ENCODE measurements at places on chromosomes 5 and 9.

DNA sequence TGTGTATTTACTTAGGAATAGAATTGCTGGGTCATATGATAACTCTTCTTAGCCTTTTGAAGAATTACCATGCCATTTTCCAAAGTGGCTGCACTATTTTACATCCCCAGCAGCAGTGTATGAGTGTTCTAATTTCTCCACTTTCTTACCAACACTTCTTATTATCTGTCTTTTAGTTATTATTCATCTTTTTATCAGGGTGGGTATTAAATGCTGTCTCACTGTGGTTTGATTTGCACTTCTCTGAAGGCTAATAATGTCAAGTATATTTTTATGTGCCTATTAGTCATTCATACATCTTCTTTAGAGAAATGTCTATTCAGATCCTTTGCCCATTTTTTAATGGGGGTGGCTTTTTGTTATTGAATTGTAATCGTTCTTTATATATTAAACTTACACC lies 36.8 kb downstream of the SLC1A3 start:
- no peak for DNase-seq

DNA sequence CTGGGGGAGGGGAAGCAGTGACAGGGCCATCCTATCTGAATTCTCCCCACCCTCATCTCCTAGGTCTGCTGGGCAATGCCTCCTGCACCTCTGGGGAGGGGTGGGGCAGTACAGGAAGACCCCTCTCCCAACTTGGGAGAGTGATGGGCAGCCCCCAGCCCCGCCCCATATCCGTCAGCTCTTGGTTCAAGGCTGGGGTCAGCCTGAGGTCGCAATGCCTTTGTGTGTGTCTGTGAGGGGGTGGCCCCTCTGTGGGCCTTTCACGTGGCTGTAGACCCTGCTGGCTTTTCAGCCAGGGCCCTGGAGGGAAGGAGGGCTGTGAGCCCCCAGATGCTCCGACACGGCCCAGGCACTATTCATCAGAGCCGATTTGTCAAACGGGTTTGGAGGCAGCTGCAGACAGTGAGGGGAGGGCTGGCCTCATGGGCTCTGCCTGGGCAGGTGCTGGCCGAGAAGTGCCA lies 49.5 kb upstream of the RNU6ATAC start:
- no peak for DNase-seq

DNA sequence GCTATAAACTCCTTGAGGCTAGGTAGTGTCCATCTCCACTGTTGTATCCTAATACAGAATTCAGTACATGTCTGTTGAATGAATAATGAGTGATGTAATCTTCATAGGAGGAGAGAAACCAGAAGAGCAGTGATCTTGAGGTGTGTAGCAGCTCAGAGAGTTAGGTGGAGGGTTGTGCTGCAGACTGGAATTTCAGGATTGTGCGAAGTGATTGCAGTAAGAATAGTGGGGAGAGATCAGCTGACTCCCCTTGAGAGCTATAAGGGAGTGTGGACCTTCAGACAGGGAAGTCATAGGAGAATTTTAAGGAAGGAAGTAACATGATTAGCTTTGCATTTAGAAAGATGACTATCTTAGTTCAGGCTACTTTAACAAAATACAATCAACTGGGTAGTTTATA lies 4.4 kb downstream of the SNX24 start:
- DNase-seq: no peak

DNA sequence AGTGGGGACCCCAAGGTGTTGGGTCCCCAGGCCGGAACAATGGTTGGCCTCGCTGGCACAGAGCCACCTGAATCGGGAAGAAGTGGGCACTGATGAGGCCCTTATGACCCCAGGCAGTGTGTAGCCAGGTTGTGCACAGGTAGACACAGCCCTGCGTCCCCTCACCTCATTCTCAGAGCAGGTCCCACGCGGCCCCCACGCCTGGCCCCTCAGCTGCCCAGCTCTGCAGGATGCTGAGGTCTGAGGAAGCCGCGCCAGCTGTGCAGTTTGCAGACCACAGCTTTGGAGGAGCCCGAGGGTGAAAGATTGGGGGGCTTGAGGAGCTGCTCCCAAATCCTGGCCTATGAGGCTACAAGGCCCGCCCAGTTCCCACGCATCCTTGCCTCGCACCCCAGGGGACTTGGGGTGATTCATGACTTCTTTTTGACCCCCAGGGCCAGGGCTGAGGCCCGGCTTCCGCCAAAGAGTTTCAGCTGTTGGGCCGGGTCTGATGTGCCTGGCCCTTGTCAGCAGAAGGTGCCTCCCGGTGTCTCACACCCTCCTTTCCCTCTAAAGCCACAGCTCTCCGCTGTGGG lies 87.8 kb upstream of the PHYKPL start:
- no peak for DNase-seq

DNA sequence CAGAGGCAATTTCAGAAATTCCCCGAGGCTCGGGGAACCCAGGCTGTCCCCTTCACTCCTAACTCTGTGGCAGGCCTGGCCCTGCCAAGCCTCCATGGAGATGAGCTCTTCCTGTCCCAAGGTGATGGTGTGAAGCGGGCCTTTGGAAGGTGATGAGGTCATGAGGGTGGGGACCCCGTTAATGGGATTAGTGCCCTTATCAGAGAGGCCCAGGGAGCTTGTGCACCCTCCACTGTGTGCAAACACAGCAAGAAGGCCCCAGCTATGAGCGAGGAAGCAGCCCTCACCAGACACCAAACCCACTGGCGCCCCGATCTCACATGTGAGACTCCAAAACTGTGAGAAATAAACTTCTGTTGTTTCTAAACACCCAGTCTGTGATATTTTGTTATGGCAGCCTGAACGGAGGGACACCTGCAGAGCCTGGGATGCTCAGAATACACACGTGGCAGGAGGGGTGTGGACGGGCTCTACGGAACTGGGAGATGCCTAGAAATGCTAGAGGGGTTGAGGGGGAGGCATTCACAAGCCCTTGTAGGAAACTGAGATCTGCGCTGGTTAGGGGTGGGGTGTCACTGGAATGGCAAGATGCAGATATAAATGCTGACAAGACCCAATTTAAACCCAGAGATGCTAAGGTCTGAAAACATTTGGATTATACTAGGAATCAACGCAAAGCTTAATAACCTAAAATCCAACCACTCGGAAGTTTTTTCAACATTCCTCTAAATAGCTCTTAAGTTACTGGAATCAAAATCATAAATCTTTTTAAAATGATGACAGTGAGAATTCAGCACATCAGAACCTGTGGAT lies 46.9 kb downstream of the ADAMTS2 start:
- DNase-seq: no peak

GRCh38 chr9:91371894-91372293 lies 10.2 kb upstream of the AUH start:
- DNase-seq: no peak

DNA sequence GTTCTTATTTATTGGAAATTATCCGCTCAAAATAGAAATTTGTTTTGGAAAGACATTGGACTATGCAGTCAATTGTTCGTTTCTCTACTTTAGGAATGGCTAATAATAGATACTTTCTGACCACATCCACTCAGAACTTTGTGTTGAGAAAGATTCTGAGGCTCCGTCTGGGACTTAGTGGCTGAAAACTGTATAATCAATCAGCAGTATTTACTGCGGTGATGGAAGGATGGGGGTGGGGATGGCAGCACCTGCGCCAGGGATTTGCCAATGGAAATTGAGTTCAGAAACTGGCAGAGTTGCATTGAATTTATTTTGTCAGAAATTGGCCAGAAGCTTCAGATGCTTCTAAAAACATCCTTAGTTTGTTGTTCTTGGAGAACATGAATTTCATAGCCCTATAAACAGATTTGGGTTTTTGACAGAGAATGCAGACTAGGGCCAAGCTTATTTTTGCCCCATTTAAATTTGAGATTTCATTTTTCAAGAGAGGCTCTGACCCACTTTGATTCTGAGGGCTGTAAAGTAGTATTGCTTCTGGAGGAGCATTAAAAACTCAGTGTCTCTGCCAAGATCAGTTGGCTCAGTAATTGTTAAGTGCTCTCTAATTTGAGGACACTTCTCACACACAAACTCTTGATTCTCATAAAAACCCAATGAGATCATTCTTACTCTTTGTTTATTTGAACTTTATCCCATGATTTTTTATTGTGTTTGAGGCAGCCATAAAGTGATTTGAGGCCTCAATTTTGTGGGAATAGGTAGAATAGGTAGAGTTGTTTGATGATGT lies 215.1 kb downstream of the CD180 start:
- DNase-seq: no peak

DNA sequence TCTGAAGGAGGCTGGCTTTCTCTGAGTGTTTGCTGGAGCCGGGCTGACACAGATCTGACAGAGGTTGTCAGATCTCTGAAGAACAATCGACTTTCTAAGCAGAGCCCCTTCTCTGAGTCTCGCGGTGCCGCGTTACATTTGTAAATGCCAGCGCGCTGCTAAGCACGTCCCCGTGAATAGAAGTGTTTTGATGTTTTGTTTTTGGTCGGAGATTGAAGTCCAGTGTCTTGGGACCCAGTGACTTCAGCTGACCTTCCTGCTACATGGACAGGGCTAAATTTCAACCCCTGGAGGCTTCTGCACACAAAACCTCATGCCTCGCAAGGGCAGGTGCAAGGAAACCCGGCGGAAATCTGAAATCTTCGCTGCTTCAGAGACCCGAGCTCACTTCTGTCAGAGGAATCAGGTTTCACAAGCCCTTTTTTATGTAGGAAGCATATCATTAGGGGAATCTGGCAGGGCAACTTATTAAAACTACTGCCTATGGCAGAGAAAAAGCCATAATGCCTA lies 27.2 kb downstream of the NEUROG1 start:
- DNase-seq: no peak

- DNase-seq: peak; percentile 65
These were observed 2.2 kb downstream of the UNC5A start for GRCh38 chr5:176812269-176813259.

- DNase-seq: peak; percentile 41
These were observed 101.0 kb downstream of the CD180 start for GRCh38 chr5:67095346-67096171.

GRCh38 chr5:165334201-165334600 lies 1828.8 kb downstream of the MAT2B start:
- peak; percentile 27 for DNase-seq

All from hematopoietic multipotent progenitor cell treated with erythropoietin and hydrocortisone succinate and interleukin-3 and kit ligand, for 4 days (in vitro differentiated cells).